Suppressor macrophage treated with lipopolysaccharide for 4 hours (primary cell): ENCODE measurements at places on chromosomes 5 and 9.

- DNase-seq: no peak
Measured at GRCh38 chr5:178314061-178314660, 81.6 kb upstream of the PHYKPL start.

GRCh38 chr9:121836366-121836885 is 185.0 kb downstream of the DAB2IP start:
- no peak for DNase-seq

GRCh38 chr5:168793841-168794837 is 215.0 kb upstream of the PANK3 start:
- DNase-seq: peak; percentile 91

GRCh38 chr9:129586245-129586644 is 34.7 kb downstream of the C9orf50 start:
- DNase-seq: no peak

- no peak for DNase-seq
Measured at GRCh38 chr5:88390096-88390441, 121.4 kb upstream of the TMEM161B start.

- no peak for DNase-seq
Measured at GRCh38 chr9:136429683-136430491, 9.8 kb downstream of the INPP5E start.

DNA sequence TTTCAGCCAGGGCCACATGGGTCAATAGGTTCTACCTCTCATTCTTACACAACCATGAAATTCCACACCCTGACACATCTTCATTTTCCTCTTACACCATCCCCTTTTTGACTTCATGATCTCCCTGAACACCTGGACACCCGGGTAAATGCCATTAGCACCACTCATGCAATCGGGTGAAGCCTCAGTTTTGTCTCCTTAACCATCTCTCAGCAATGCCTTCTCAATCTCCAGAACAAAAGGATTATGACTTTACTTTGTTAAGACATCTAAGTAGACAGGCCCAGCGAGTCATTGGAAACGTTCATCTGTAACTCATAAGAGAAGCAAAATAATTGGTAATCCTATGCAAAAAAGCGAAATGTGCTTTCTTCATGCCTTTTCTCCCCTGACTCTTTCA is 49.9 kb downstream of the ADAMTS12 start:
- DNase-seq: no peak
